Stimulated activated CD8-positive, alpha-beta memory T cell treated with anti-CD3 and anti-CD28 coated beads, Interleukin-15, amount 100 ng/mL, for 24 hours (primary cell): ENCODE measurements at places on chromosomes 1 and 21.

DNA sequence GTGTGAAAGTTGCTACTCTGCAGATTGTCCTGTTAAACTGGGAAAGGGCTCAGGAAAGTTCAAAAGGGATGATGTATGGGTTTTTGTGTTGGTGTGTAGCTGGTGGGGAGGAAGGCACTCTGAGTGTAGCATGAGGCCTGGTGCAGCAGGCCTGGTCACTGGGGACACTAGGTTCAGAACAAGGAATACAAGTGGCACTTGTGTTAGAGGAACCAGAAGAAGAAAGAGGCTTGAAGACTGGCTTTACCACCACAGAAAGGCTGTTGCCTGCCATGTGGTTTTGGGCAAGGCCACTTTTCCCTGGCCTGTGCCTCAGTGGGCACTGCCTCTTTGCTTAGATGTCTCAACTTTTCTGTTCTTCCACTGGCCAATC lies 122.8 kb downstream of the NOS1AP start:
- no peak for DNase-seq

GRCh38 chr1:76105372-76105771 lies 30.8 kb downstream of the ST6GALNAC3 start:
- DNase-seq: no peak

DNA sequence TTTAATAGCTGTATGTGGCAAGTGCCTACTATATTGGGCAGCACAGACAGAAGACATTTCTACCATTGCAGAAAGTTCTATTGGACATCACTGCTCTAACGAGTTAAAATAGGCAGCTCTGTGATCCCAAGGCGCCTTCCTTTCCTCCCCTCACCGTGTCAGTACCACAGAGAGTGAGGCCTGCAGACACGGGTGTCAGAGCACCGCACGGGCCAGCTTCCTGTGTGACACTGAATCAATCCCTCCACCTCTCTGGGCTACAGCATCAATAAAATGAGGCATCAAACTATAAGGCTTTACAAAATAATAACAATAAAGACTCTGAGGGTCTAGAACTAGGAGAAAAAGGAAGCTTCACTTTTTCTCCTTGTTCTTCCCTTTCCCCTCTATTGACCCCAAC lies 246.7 kb downstream of the FOXD2 start:
- no peak for DNase-seq

GRCh38 chr1:232398823-232399222 lies 231.1 kb downstream of the SIPA1L2 start:
- DNase-seq: no peak

- DNase-seq: no peak
Observed at GRCh38 chr1:66413136-66413837, 120.7 kb upstream of the SGIP1 start.

- DNase-seq: no peak
Observed at GRCh38 chr1:230237009-230237370, 170.0 kb downstream of the GALNT2 start.

GRCh38 chr1:56958526-56958925 lies 7.3 kb downstream of the C8B start:
- DNase-seq: no peak

GRCh38 chr1:24289937-24290595 lies 29.1 kb upstream of the GRHL3 start:
- DNase-seq: no peak

DNA sequence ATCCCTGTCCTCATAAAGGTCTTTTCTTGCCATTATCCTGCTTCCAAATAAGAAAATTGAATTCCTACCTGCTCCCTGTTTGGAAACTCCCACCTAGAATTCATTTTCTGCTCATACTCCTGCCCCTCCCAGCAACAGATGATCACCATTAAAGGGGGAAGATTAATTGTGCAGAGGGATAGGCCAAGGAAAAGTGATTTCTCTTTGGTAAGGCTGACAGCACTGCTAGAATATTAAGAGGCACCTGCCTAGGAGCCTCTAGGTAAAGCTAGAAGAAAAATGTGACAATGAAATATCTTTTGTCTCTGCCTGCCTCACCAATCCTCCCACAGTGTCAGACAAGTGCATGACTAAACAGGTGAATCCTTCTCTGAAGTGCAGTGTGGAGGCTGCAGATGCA lies 77.0 kb upstream of the SPATA6 start:
- no peak for DNase-seq
